ENCODE measurements at places on chromosomes 6 and 20. TPM values are rescaled to one million over a fixed set of nuclear protein-coding genes. Genes with fewer than 3 reads are reported as not detected.

The LAMA4 gene
- total RNA-seq, result 8.0 TPM

The FABP7 gene
- total RNA-seq, result not detected

The RBM24 gene
- total RNA-seq, result 5.4 TPM

The FAM210B gene
- 27.1 TPM for total RNA-seq

The HSPA12B gene
- not detected for total RNA-seq

The PPP1R14C gene
- 26.3 TPM for total RNA-seq

The KCNG1 gene
- total RNA-seq, result 10.5 TPM

The RPP21 gene
- 85.1 TPM for total RNA-seq

The ZNF311 gene
- total RNA-seq, result 0.65 TPM

The ZBTB24 gene
- total RNA-seq, result 3.6 TPM

The VIP gene
- total RNA-seq, result not detected

The NFKBIE gene
- total RNA-seq, result 131 TPM

The HLA-DQB2 gene
- total RNA-seq, result not detected

The CDH22 gene
- total RNA-seq, result not detected

The ZNF165 gene
- total RNA-seq, result 4.3 TPM

The PERP gene
- 68.0 TPM for total RNA-seq

The ESR1 gene
- not detected for total RNA-seq
